Caki2 (cell line): ENCODE measurements at places on chromosomes 12 and 14. TPM values are rescaled to one million over a fixed set of nuclear protein-coding genes. Genes with fewer than 3 reads are reported as not detected.

KCNMB4 gene
- 2.9 and 4.9 TPM in 2 replicates for total RNA-seq

OTOGL gene
- not detected in 2 replicates for total RNA-seq

LRRC10 gene
- total RNA-seq: not detected in 2 replicates

ACSM4 gene
- total RNA-seq: not detected in 2 replicates

OVCH1 gene
- total RNA-seq: not detected in 2 replicates

SLCO1B1 gene
- not detected in 2 replicates for total RNA-seq

CRACR2A gene
- total RNA-seq: 0.27 TPM in 1 of 2 replicates, not detected in the other

DPPA3 gene
- total RNA-seq: not detected in 2 replicates

TSPAN19 gene
- not detected in 2 replicates for total RNA-seq

SLC6A15 gene
- total RNA-seq: 6.2 and 6.7 TPM in 2 replicates

CAPZA3 gene
- total RNA-seq: not detected in 2 replicates

OASL gene
- 28.3 and 30.3 TPM in 2 replicates for total RNA-seq

MUCL1 gene
- not detected in 2 replicates for total RNA-seq

IAPP gene
- not detected in 2 replicates for total RNA-seq

INTS13 gene
- total RNA-seq: 21.2 and 23.2 TPM in 2 replicates

C12orf50 gene
- not detected in 2 replicates for total RNA-seq
